ENCODE measurements at places on chromosomes 7 and 10. TPM values are rescaled to one million over a fixed set of nuclear protein-coding genes. Genes with fewer than 3 reads are reported as not detected.

KIAA1549 gene
- total RNA-seq = 3.0 TPM

PTPN12 gene
- total RNA-seq = 108 TPM

DNA sequence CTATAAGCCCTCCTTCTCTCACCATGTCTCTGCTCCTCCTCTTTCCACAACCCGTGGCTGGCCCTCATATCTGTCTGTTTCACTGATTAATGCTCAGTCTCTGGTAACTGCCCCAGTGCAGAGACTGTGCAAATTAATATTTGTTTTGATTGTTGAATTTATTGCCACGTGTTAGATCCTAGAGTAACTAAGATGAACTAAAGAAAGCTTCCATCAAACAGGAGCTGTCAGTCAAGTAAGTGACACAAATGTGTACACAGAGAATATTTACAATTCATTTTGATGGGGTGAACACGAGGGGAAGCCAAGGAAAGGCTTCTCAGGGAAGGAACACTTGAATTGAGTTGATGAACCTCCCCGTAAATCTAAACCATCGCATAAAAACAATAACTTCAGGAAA is 182.5 kb downstream of the BAMBI start:
- no peak for DNase-seq

- DNase-seq = no peak
Measured at GRCh38 chr10:36493516-36493880, 631.9 kb upstream of the ANKRD30A start.

OR2A5 gene
- total RNA-seq = not detected
